C1 segment of cervical spinal cord (tissue), 14 donors: ENCODE measurements at places on chromosomes 5 and 9.

DNA sequence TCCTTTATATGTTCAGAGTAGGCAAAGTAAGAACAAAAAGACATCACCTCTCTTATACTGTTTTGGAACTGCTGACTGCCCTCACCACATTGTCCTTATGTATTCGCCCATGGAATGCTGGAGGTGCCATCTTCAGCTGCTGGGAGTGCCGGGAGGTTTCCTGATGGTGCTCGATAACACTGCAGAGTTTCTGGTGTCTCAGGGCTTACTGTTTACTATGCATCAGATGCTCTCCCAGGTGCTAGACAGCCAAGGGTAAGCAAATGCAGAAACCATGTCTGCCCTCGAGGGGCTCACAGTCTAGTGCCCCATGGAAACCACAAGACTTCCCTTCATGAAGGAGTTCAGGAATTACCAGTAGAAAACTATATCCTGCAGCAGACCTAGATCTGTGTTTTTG lies 70.1 kb upstream of the SMIM23 start:
- DNase-seq, result no peak

GRCh38 chr5:169080448-169080911 lies 220.5 kb downstream of the SLIT3 start:
- DNase-seq, result no peak

- DNase-seq, result no peak
Observed at GRCh38 chr5:78961743-78962142, 23.4 kb downstream of the ARSB start.

- no peak for DNase-seq
Observed at GRCh38 chr5:37554938-37555337, 175.8 kb downstream of the WDR70 start.

DNA sequence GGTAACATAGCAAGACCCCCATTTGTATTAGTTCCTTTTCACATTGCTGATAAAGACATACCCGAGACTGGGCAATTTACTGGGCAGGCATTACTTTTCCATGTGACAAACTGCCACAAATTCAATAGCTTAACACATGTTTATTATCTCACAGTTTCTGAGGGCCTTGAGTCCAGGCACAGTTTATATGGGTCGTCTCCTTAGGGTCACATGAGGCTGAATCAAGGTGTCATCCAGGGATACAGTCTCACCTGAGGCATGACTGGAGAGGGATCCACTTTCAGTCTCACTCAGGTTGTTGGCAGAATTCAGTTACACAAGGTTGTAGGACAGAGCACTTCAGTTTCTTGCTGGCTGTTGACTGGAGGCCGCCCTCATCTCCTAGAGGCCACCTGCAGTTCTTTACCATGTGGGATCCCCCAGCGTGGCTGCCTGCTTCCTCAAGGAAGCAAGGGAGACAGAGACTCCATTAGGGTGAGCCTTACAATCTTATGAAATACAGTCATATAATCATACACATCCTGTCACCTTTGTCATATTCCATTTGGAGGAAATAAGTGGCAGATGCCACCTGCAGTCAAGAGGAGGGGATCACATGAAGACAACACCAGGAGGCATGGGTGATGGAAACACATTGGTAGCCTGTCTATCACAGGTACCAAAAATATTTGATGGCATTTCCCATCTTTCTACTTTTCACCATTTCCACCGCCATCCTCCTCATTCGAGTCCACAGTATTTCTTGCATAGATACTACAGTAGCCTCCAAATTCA lies 15.1 kb upstream of the ERAP1 start:
- DNase-seq, result no peak

GRCh38 chr5:136998854-136999357 lies 500.2 kb downstream of the SPOCK1 start:
- no peak for DNase-seq

DNA sequence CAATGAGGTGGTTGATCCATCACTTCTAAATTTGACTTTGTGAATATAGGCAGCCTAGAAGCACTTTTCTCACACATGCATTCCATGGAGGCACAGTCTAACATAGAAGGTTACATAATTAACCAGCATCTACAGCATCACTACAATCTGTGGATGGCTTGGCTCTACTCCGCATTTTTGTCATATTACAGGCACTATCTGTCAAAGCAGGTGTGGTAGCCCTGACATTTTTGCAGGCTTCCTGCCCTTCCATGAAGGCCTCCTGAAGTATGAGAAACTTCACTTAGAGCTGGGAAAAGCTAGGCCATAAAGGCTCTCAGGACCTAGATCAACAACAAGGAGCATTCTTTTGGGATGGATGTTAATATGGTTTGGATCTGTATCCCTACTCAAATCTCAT lies 378.0 kb downstream of the ANXA1 start:
- no peak for DNase-seq

DNA sequence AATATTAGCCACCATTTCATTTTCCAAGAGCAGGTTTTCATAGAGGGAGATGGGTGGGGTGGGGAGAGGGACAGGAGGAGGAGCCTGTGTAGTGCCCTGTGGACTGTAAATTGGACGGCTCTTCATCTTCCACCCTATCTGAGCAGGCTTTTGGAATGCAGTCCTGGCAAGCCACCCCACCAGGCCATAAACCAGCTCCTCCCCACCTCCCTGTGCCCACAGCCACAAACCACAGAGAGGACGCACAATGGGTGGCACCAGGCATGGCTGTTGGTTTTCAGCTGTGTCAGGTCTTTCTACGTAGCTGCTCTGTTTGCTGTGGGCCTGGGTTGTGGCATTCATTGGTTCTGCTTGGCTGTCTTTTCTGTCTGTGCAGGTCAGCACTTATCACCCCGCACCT lies 58.0 kb downstream of the PLAC8L1 start:
- no peak for DNase-seq

GRCh38 chr5:1107167-1108022 lies 4.5 kb downstream of the SLC12A7 start:
- no peak for DNase-seq

DNA sequence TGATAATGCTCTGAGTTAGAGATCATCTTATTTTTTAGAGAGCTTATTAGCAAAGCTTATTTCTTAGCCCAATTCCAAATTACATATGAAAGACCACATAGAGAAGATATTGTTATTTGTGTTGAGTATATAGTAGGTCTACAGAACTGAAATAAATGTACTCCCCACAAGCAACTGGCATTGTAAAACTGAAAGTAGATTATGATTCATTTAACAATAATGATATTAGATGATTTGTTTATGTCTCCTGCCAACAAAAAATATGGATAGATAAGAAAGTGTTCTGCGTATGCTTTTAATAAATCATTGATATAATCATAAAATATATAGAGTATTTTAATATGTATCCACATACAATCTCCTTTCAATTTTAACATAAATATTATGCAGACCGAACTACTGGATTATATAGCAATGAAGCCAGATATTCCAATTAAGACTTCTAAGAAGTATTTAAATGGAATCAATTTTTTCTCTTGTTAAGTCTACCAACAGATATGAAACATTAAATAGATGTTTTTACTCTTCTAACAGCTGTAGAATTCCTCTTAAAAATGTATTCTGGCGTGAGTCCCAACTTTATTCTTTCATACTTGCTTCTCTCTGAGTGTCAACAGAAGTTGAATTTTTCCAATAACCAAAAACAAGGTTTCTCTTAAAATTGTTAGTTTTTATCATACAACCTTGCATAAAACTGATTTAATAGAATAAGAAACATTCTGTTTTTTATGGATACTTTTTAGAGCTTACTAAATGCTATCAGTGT lies 15.6 kb upstream of the DAB2 start:
- no peak for DNase-seq

DNA sequence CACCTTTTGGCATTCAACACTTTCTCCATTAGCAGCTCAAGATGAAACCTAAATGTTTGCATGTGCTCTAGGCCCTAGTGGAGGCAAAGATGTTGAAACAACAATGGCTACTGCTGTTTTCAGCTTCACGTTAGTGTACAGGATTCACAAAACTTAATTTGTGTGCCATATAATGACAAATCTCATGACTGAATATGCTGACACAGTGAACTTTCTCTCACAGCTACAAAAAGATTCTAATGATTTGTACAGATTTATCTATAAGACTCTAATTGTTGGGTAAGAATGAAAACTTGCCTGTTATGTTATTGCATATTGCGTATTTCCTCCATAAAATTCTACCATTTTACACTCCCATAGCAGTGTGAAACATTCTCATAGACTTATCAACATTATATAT lies 97.5 kb downstream of the CETN3 start:
- DNase-seq, result no peak

DNA sequence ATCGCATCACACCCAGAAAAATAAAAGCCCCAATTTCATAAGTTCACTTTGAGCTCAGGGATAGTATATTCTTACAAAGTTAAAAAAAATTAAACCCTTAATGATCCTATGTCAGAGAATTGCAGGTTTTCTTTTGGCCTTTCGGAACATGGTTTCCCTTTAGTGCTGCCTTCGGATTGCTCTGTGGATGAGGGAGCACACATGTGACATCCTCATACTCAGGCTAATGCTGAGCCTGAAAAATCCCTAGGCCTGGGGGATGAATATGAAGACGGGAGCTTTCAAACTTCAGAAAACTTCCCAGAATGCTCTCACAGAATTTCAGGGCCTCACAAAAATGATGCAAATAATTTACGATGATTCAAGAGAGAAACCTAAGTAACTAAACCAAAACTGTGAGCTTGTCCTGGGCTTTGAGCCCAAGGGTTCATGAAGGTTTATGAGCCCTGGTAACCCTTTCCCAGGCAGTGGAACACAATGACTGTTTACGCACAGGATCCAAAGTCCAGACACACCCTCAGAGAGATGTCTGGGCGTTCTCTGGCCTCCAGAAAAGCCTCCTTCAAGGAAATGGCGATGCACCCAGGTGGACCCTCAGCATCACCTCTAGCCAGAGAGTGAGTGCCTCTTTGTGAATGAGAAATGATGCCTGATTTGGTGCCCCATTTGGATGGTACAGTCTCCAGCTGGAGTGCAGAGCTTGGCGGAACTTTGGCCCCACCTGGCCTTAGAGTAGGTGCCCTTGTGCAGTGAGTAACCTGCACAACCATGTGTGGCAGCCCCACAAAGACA lies 145.4 kb downstream of the ENTREP1 start:
- DNase-seq, result no peak

DNA sequence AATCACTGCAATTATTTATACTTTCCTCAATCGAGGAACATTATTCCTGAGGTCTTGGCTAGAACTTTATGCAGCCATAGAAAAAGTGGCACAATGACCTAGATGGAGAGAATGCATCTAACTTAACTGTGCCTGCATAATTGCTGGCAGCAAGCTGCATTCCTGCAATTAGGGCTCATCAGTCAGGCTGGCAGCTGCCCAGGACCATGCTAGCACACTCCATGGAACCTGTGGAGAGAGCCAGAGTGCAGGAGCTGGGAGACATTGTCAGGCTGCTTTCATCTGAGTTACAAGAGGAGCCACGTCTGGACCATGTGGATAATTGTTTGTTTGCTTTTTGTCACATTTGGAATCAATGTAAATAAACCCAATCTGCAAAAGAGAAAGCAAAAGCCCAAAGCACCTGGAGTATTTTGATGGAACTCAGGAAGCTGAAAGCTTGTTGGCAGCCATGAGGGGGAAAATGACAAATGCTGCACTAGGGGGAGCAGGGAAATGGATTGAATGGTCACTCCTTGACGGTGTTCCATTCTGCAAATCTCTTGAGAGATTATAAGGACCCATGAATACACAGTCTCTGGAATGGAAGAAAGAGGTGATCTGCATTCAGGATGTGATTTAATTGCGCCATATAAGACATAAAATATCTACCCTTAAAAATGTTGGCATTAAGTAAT lies 839.9 kb downstream of the MAT2B start:
- peak; percentile 1 for DNase-seq

DNA sequence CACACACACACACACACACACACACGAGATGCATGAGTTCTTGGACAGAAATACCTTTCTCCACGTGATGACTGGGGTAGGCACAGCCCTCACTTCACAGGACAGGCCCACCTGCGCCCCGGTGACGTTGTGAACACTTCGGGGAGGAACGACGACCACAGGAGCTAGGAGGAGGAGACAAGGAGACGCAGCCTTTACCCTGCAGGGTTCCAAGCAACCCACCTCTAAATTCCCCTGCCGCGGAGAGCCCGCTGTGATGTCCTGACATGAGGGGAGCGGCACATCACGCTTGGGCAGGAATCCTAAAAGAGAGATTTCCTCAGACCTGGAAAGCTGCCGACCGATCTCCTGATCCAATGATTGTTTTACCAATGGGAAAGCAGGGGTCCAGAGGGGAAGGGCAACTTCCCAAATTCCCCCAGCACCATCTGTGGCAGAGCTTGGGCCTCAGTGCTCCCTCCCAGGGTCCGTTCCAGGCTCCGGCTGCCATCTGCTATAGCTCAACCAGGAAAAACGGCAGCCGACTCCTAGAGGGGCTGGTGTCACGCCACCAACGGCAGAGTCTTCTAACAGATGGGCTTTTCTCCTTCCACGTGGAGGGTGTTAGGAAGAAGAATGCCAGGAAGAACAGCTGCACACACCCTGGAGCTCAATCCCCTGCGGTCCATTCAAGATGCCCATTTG lies 10.1 kb downstream of the IGFBPL1 start:
- no peak for DNase-seq

DNA sequence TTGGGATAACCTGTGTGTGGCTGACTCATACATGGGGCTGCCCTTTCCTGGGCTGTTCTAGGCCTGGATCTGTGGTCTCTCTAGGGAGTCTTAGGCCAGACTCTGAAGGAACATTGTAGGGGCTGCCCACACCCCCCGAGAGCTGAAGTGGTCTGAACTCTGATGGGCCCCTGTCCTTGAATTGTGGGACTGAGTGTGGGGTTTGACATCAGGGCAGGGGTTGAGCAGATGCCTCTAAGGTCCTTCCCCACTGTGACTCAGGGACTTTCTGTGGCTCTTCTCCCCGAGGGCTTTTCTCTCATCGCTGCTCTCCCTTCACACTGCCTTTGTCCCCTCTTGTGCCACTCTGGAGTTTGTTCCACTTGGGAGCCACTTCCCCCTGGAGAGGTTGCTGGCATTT lies 215.0 kb downstream of the MELK start:
- no peak for DNase-seq

- DNase-seq, result no peak
Observed at GRCh38 chr9:109935406-109936087, 155.5 kb downstream of the PALM2AKAP2 start.

DNA sequence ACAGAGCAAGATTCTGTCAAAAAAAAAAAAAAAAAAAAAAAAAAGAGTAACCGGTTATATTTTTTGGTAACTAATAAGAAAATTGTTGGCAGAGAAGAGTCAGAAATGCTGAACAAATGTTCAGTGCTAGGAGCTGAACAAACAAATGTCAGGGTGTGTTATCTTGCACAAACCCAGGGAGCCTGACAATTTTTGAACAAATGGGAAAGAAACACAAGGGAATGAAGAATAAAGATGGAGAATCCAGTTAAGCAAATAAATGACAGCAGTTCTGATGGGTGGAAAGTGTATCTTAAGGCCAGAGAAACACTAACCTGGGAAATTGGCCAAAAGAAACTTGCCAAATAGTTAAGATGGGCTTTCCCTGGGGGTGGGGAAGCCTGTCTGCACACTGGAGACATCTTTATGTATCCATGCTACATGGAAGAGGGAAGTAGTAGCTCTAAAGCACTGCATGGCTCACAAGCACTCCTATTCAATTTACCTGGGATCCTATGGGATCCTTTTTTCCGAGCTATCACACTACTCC lies 23.7 kb downstream of the KLHL3 start:
- DNase-seq, result no peak

GRCh38 chr5:150853561-150853960 lies 7.2 kb downstream of the IRGM start:
- no peak for DNase-seq

- no peak for DNase-seq
Observed at GRCh38 chr9:36471359-36471758, 71.3 kb upstream of the RNF38 start.

GRCh38 chr9:80417211-80417773 lies 845.5 kb downstream of the TLE4 start:
- no peak for DNase-seq
